ENCODE measurements at places on chromosomes 6 and 20. TPM values are rescaled to one million over a fixed set of nuclear protein-coding genes. Genes with fewer than 3 reads are reported as not detected.

CD93 gene
- 0.07 TPM for total RNA-seq

OR2B2 gene
- total RNA-seq, result not detected

CALHM5 gene
- 1.4 TPM for total RNA-seq

MAFB gene
- total RNA-seq, result 10.8 TPM

RAB32 gene
- total RNA-seq, result 21.3 TPM

RIN2 gene
- 63.1 TPM for total RNA-seq

POM121L2 gene
- total RNA-seq, result 0.07 TPM

STMND1 gene
- 0.34 TPM for total RNA-seq

TCF21 gene
- 5.0 TPM for total RNA-seq

GSTA3 gene
- not detected for total RNA-seq

LINC00237 gene
- total RNA-seq, result not detected

IPCEF1 gene
- total RNA-seq, result 1.5 TPM

MUC21 gene
- total RNA-seq, result not detected

MCCD1 gene
- total RNA-seq, result not detected

ACAT2 gene
- total RNA-seq, result 35.8 TPM

RPP21 gene
- total RNA-seq, result 41.2 TPM

UBE2C gene
- total RNA-seq, result 48.1 TPM

ZSWIM1 gene
- 12.0 TPM for total RNA-seq

RSPO4 gene
- 8.9 TPM for total RNA-seq

MANEA gene
- 17.8 TPM for total RNA-seq

C20orf144 gene
- total RNA-seq, result 0.09 TPM

KHDC3L gene
- total RNA-seq, result not detected

EDN1 gene
- 8.5 TPM for total RNA-seq

POLR3F gene
- 12.2 TPM for total RNA-seq

KIF25 gene
- total RNA-seq, result 1.6 TPM

ATG5 gene
- 33.0 TPM for total RNA-seq

CD40 gene
- 4.3 TPM for total RNA-seq

NTSR1 gene
- total RNA-seq, result 0.71 TPM

C6orf163 gene
- total RNA-seq, result 10.0 TPM

OVOL2 gene
- total RNA-seq, result 8.6 TPM

SMPDL3A gene
- total RNA-seq, result 57.3 TPM

BEND3 gene
- 10.4 TPM for total RNA-seq

HDGFL1 gene
- total RNA-seq, result 0.11 TPM

MAP3K5 gene
- total RNA-seq, result 8.3 TPM

TRIM31 gene
- not detected for total RNA-seq

DEFB124 gene
- not detected for total RNA-seq

TOX2 gene
- 0.94 TPM for total RNA-seq

VSTM2L gene
- 31.9 TPM for total RNA-seq

PKHD1 gene
- 0.04 TPM for total RNA-seq

RPS6KA2 gene
- total RNA-seq, result 12.0 TPM

SLC25A27 gene
- 33.8 TPM for total RNA-seq

MMUT gene
- 20.1 TPM for total RNA-seq

TCP11 gene
- 0.24 TPM for total RNA-seq

SAPCD1 gene
- total RNA-seq, result 11.6 TPM

BPIFB4 gene
- total RNA-seq, result not detected

PNPLA1 gene
- total RNA-seq, result 0.14 TPM

IL17F gene
- not detected for total RNA-seq

ADGRF5 gene
- not detected for total RNA-seq

ATP6V1G2 gene
- 2.5 TPM for total RNA-seq
